HTR-8/SVneo (cell line): ENCODE measurements at places on chromosomes 7 and 10.

- no peak for DNase-seq
Measured at GRCh38 chr10:49194212-49194920, 6.2 kb upstream of the TMEM273 start.

- no peak for DNase-seq
Measured at GRCh38 chr10:95315509-95315908, 24.7 kb upstream of the PDLIM1 start.

DNA sequence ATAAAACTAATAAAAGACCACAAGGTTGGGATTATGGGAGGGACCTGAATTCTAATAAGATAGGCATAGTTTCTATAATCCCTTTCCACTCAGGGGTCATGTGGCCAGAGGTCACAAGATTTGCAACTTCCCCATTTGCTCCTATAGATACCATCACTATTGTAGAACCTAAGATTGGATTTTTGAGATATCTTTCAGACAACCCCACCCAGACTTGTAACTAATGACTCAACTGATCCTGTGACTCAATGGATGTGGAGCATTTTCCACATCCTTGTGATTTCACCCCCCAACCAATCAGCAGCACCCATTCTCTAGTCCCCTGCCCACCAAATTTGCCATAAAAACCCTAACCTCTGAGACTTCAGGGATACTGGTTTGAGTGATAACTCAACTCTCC is 51.9 kb upstream of the PIK3AP1 start:
- no peak for DNase-seq

DNA sequence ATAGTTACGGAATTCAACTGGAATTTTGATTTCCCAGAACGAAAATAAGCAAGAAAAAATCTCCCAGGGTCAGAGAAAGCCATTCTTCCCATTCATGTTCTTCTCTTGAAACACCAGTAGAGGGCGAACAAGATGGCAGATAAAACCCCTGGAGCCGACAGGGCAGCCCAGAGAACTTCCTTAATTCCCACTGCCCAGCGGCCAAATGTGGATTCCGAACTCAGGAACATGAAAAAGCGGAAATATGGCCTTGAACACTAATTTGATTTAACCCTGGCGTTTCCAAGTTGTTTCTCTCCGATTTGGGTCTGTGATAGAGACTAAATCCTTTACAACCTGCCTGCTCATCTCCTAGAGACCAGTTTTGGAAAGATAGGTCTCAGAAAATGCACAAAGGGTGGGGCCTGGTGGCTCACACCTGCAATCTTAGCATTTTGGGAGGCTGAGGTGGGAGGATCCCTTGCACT is 100.7 kb upstream of the WAC start:
- DNase-seq: peak; percentile 79

GRCh38 chr7:1748839-1749173 is 78.7 kb downstream of the ELFN1 start:
- DNase-seq: no peak

- DNase-seq: no peak
Measured at GRCh38 chr7:134795231-134795630, 15.8 kb downstream of the CALD1 start.

DNA sequence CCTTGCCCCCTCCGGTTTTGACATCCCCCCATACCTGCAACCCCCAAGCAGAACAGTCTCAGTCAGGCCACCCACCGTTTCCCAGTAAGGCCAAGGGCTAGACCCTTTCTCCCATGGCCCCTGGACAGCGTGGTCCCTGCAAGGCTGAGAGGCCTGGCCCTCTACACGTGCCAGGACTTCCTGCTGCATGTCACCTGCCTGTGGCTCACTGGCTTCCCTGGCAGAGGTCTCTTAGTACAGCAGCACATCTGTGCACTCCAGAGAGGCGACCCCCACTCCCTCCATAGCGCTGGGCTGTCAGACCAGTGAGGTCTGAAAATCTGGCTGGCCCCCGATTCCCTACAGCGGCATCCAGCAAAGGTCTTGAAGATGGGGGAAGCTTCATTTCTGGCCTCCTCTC is 26.4 kb upstream of the JAKMIP3 start:
- DNase-seq: no peak

DNA sequence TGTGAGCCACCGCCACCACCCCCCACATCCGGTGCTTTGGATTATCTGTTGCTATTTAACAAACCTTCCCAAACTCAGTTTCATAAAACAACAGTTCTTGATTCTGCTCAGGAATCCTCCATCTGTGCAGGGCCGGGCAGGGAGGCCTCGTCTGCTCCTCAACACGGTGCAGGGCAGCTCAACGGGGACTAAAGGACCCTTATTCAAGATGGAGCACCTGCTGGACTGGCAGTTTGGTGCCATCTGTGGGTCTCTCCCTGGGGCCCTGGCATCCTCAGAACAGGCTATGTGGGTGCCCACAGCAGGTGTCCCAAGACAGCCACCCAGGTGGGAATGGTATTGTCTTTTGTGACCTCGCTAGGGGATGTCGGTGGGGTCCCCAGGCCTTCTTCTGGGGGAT is 31.0 kb upstream of the ELFN1 start:
- no peak for DNase-seq

DNA sequence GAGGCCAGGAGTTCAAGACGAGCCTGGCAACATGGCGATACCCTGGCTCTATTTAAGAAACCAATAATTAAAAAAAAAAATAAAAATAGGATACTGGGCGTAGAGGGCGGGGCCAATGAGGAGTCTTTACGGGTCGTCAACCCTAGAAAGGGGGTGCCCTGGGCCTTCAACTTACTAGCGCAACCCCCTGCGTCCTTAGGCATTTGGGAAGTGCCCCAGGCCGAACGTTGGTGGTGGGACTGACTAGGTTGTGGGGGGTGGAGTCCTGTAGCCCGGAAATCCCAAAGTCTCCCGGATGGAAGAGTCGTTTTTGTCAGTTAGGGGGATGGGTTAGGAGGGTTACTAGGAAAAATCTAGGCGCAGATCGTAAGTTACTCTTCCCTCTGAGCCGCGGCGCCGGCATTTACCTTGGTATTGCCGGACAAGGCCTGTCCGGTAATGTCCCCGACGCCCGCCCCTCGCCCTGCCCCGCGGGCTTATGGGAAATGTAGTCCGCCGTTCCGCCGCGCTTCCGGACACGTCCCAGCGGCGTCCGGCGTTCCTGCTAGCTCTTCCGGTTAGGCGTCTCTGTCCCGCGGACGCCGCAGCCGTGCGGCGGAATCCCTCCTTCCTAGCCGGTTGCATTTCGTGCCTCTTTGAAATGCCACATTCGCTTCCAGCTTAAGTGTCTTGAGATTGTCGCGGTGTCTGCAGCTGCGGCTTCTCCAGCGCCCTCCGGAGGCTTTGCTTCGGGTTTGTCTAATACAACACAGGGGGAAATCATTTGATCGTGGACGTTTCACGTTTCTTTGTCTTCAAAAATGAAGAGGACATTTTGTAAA is 1.3 kb upstream of the ACBD5 start:
- DNase-seq: peak; percentile 82

DNA sequence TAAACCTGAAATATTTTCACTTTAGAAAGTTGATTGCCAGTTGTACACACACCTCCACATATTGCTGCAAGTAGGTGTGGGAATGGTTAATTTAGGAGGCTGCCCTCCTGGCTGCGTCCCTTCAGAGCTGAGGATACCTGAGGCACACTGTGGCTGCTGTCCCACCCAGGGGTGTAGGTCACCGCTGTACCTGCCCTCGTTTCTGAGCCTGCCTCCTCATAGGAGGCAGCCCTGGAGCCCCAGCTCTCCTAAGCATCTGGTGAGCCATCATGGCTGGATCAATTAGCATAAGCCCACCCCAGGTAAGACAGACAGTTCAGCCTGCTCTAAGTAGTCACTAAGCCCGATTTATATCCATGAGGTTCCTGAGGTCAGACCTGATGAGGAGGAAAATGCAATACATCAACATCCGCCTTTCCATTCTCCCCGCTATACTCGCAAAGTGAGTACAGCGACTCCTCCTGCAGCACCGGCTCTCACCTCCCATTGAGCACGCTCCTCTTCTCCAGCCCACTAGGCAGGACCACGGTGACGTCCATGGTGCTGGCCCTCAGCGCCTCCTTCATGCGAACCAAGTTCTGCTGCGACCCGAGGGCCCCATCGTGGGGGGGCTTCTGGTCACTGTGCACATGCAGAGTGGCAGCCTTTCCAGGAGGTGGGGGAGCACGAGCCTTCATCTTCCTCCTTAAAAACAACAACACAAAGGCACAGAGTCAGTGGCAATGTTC is 97.2 kb downstream of the COBL start:
- DNase-seq: no peak

DNA sequence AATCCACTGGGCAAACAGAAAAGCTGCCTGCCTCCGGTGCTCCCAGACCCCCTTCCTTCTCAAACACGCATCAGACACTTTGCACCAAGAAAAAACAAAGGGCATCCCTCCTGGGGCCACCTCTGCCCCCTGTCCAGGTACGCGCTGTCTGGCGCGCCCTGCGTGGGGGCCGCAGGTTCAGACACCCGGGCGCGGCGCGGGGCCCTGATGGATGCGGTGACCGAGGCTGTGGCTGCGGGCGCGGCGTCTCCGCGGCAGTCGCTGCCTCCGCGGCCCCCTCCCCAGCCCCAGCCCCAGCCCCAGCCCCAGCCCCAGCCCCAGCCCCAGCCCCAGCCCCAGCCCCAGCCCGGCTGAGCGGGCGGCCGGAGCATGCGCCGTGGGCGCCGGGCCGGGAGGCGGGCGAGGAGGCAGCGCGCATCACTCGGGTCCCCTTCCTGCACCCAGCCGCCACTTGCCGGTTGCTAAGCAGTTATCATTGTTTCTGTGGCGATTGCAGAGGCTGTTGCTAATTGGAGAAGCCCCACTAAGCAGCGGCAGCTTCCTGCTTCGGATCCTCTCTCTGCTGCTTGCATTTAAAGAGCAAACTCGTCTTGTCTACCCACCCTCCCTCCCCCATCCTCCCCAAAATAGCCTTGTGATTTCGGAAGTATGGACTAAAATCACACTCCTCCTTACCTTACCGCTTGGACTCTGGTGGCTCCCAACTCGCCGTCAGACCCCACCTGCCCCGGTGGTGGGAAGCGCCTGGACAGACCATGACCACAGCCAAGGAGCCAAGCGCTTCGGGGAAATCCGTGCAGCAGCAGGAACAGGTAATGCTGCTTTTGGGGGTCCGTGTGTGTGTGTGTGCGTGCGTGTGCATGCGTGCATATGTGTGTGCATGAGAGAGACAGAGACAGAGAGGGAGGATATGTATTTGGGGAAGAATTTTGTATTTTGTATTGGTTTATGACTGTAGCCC is 252.8 kb downstream of the DPP6 start:
- no peak for DNase-seq

DNA sequence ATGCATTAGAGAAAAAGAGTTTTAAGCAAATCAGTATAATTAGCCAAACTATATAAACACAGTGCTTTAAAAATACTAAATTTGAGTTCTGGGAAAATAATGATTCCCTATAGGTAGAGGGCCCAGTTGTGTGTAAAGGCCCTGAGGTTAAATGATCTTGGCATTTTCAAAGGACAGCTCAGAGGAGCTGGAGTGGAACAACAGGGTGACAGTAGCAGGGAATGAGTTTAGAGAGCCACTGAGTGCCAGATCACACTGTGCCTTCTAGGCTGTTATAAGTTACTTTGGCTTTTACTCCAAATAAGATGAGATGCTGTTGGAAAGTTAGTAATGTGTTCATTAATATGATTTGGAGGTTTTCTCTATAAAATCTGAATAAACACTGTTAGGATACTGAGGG is 34.6 kb downstream of the VWDE start:
- no peak for DNase-seq

GRCh38 chr10:49360271-49361177 is 35.4 kb downstream of the DRGX start:
- DNase-seq: no peak

GRCh38 chr7:91263384-91264045 is 718 bp upstream of the FZD1 start:
- DNase-seq: no peak

GRCh38 chr10:46298477-46299285 is 11.9 kb downstream of the ANTXRL start:
- no peak for DNase-seq

- DNase-seq: no peak
Measured at GRCh38 chr10:80272793-80273522, 16.5 kb downstream of the MAT1A start.

- DNase-seq: no peak
Measured at GRCh38 chr7:36661135-36661840, 63.0 kb downstream of the AOAH start.
